ENCODE measurements at places on chromosomes 7 and 10.
A peak's percentile ranks its signal among the peaks of the same experiment; 100 is the strongest.

GRCh38 chr7:141286522-141286921 lies 212.7 kb downstream of the TMEM178B start:
- no peak for DNase-seq

DNA sequence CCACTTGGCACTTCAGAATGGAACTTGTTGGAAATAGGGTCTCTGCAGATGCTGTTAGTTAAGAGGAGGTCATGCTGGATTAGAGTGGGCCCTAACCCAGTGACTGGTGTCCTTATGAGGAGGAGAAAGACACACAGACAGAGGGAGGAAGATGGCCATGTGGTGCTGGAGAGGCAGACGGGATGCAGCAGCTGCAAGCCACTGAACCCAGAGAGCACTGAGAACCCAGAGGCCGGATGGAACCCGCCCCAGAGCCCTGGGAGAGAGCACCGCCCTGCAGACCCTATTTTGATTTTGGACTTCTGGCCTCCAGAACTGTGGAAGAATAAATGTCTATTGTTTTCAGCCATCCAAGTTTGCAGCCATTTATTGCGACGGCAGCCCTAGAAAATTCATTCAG lies 58.0 kb upstream of the EBF3 start:
- DNase-seq = no peak

- DNase-seq = no peak
Measured at GRCh38 chr7:44322631-44323363, 2.6 kb downstream of the CAMK2B start.

DNA sequence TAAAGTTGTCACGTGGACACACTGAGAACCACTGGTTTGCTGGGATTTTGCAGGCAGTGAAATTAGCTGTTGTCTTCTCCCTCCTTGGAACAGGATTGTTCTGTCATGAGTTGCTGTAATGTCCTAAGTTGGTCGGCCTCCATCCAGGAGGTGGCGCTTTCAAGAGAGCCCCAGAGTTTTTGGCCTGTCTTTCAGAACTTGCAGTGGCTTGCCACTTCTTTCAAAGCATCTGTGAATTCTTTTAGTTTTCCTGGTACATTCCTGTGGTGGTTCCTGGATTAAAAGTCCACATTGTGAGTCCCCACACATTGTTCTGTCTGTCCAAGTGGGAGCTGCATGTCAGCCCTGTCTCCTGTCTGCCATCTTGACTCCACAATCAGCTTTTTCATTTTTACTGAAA lies 133.8 kb downstream of the PON1 start:
- no peak for DNase-seq

GRCh38 chr10:42973870-42974692 lies 102.8 kb upstream of the RET start:
- no peak for DNase-seq

DNA sequence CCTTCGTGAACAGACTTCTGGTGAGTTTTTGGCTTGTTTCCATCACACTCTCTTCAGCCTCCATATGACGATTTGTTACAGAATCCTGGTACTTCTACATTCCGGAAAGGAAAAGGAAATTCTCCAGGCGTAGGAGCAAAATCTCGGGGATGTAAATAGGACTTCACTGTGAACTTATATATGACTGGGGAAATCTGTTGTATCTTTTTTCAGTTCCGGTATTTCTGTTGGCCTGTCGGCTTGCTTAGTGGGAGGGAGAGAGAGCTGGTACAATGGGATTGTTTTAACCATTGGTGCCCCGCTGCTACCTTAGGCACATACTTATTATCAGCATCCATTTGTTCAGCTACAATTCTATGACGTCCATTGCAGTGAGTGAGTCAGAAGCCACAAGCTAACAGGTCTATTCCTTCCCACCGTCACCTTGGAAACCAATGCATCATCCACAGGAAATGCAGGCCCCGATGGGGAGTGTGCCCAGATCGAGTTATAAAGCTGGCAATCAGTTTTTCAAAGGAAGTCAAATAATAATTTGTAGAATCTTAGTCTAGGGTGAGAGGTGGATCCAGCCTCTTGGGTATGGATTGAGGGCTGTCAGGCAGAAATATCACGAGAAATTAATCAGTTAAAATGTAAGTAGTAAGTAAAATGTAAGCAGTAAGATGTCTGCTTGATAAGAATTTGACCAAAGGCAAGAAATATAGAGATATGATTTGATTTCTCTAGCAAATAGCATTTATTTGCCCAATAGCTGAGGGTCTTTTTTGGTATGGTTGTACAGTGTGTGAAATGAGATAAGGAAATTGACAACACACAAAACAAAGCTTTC lies 92.0 kb upstream of the MKLN1 start:
- peak; percentile 97 for DNase-seq

GRCh38 chr10:71706216-71707121 lies 13.1 kb downstream of the C10orf105 start:
- DNase-seq = no peak

- no peak for DNase-seq
Measured at GRCh38 chr10:119357412-119358151, 150.2 kb downstream of the GRK5 start.

DNA sequence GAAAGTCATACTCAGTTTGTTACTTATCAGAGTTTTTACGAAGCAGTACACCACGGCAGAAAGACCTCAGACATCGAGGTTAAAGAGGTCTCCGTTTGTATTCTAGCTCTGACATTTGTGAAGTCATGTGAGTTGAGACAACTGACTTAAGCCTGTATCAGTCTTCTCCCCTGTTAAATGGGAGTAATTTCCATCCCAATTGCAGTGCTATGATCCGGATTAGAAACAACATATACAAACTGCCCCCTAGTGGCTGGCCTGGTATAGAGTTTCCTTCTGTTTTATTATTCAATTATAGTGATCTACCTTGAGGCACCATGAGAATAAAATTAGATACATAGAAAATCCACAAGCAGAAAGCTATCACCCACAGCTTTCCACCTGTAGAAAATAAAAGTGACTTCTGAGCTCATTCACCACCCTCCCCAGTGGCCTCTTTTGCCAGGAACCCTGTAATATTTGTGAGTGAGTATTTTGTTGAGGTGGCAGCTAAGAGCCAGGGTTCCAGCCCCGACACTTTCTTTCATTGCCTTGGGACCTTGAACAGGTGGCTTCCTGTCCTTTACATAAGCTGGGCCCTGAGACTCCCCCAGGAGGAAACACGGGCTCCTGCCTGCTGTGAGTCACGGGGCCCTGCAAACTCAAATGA lies 607.2 kb upstream of the MGMT start:
- DNase-seq = no peak

GRCh38 chr7:106257752-106258151 lies 27.0 kb downstream of the NAMPT start:
- DNase-seq = peak; percentile 28

- DNase-seq = no peak
Measured at GRCh38 chr7:2616387-2617324, 15.1 kb upstream of the TTYH3 start.

GRCh38 chr7:127514499-127514898 lies 70.9 kb downstream of the GCC1 start:
- peak; percentile 37 for DNase-seq

DNA sequence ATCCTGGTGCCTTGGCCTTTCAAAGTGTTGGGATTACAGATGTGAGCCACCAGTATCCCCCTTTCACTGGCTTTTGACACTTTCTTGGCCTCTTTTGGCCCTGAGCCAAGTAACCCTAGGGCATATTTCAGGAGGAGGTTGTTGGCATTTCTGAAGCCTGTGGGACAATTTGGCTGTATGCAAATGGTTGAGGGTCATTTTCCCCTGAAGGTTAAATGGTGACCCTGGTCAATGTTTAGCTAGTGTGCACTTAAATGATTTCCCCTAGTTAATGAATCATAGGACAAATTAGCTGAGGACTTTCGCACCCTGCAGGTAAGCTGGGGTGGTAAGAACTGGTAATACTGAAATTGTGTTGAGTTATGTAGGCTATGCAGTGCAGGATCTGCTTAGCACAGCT lies 660.5 kb downstream of the LRMDA start:
- no peak for DNase-seq

- no peak for DNase-seq
Measured at GRCh38 chr7:50352751-50353150, 48.2 kb downstream of the IKZF1 start.

Data from mesenchymal stem cell (in vitro differentiated cells and primary cell).